ENCODE measurements at places on chromosomes 2 and 18.

DNA sequence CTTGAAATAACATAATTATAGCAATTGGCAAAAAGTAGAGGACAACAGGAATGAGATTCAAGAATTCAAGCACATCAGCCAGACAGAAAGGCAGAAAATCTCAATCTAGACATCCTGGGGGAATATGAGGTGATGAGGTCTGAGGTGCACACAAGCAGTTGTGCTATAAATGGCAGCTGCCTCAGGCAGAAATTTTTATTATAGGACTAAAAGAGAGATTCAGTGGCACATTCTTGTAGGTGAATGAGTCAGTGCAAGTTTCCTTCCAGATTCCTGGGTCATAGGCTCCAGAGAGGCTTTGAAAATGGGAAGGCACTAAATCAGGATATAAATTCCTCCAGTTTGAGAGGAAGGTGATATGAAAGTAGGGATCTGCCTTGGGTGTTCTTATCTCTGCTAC lies 127.2 kb upstream of the THSD7B start:
- DNase-seq: no peak

DNA sequence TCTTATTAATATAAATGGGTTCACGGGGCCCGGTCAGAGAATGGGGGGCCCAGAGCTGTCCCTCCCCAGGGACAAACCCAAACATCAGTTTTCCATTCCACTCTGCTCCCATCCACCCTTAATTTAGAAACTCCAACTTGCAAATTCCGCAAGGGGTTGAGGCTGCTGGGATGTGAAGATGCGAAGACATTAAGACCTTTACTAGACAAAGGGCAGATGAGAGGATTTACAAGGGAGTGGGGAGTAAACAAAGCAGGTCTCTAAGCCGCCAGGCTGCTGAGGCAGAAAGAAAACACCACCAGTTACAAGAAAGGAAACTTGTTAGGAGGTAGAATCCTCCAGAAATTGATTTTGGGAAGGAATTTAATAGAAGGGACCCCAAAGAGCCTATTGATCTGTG lies 33.1 kb downstream of the MARCO start:
- no peak for DNase-seq

DNA sequence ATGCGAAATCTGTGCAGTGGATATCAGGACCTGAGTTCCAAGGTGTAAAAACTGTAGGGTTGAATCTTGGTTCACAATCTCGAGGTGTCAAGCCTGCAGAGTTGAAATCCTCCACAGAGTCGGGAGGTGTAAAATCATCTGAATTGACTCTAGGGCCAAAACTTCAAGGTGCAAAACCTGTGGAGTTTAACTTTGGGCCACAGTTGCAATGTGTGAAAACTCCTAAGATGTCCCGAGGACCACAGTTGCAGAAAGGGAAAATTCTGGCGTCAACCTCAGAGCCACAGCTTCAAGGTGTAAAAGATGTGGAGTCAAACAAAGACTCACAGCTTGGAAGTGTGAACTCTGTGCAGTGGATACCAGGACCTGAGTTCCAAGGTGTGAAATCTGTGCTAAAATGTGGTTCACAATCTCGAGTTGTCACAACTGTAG lies 9.8 kb upstream of the ZNF512 start:
- DNase-seq: no peak

DNA sequence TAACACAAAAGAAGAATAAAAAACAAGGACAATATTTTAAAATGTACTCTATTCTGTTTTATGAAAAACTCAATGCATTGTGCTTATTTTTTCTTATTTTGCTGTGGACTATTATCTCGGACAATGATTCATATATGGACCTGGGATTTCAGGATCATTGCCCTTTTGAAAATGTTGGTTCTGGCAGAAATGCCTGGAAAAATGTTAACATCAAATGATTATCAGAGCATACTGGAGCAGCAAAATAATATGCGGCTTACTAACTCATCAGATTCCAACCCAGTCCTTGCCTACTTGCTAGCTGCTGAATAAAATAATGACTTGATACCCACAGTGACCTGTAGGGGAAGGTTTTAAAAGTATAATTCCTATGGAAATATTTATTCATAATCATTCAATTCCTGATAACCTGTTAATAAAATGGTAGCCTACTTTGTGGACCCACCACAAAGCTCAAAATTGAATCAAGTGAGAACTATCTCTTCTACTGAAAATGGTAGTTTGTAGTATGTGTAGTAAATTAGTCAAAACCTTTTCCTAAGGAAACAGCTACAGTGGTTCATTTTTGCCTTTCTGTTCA lies 117.4 kb downstream of the NEB start:
- no peak for DNase-seq

GRCh38 chr2:238406221-238406997 lies 20.3 kb upstream of the ASB1 start:
- DNase-seq: no peak

DNA sequence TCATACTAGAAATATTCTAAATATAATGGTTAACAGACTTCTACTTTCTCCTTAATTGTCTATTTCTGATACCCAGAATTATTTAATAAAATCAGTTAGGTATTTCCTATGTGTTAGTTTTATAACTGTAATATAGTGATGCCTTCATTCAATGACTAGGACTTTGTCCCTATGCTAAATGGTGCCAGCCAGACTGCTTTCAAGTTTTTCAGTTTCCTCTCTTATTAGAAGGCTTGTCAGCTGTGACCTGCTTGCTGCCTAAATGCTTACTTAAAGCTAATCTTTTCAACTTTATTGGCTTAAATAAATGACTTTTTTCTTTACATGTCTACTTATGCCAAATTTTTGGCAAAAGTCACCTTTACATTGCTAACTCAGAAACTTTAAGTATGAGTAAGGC lies 30.7 kb downstream of the BAZ2B start:
- DNase-seq: no peak

GRCh38 chr2:199744724-199745123 lies 106.3 kb downstream of the FTCDNL1 start:
- no peak for DNase-seq

DNA sequence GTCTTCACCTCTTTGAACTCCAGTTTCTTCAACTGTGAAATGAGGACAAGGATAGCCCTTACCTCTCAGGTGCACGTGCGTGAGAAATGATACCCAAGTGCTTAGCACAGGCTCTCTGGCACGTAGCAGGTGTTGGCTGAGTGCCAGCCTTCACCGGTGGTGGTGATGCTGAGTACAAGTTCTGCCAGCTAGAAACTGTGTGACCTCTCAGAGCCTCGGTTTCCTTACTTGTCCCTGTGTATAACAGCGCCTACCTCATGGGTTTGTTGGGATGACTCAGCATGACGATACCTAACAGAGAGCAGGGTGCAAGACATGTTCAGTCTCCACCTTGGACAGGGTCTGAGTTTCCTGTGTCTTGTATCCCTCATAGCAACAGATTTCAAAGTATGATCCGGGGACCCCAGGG lies 205.1 kb downstream of the TNS1 start:
- no peak for DNase-seq

DNA sequence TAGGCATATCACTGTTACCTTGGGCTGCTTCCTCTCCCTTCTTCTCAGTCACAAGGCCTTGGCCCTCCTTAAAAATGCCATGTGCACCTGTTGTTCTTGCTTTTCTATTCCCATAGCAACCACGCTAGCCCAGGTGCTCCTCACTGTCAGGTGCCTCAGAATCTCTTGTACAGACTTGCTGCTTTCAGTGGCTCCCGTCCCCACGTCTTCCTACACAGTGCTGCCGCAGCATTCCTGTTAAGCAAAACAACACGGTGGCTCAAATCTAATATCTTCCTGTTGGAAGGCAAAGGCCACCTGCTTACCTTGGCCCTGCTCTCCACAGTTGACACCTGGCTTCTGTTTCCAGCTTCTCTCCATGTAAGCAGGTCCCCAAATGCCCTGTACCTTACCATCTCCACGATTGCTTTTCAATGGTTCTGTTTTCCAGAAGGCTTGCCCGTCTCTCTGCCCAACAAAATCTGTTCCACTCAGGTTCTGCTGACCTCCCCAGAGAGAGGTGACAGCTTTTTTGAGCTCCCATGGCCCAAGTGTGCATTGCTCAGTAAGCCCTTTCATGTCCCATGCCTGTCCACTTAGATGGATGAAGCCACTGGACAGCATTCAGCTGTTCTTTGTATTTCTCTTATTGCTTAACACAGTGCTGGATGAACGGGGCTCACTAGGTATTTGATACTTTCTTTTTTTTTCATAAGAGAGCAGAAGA lies 240.4 kb downstream of the PRKCE start:
- no peak for DNase-seq

DNA sequence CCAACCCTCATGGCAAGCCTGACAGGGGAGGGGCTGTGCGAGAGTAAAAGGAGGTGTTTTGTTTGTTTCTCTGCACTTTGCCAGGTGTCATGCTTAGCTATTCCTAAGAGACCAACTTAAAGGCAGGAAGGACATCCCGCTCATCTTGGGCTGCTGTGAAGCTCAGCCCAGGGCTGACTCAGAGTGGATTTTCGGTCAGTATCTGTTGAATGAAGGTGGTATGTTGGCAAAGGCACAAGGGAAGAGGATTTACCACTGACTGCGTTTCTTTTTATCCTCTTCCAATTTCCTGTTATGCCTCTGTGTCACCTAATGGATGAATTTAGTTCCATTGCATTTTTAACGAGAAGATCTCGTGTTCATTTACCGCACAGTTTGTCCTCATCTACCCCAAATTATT lies 18.9 kb downstream of the TRPM8 start:
- DNase-seq: no peak

GRCh38 chr2:187617120-187617519 lies 62.9 kb upstream of the TFPI start:
- DNase-seq: no peak

- DNase-seq: no peak
These were observed 73.0 kb upstream of the RGPD5 start for GRCh38 chr2:109721135-109721534.

DNA sequence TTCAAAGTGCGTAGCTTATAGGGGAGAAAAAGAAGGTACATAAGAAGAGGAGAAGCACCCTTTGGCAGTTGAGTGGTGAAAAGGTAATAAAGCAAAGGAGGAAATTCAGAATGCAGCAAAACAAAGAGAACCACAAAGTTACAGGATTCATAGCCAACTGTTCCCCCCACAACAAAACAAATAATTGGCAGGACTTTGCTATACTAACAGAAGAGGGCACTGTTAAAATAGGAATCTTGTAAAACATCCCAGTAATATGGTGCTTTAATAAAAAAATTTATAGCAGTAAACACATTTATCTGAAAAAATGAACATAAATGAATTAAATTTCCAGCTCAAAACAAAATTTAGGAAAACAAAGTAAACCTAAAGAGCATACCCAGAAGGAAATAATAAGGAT lies 42.3 kb downstream of the R3HDM1 start:
- DNase-seq: no peak

DNA sequence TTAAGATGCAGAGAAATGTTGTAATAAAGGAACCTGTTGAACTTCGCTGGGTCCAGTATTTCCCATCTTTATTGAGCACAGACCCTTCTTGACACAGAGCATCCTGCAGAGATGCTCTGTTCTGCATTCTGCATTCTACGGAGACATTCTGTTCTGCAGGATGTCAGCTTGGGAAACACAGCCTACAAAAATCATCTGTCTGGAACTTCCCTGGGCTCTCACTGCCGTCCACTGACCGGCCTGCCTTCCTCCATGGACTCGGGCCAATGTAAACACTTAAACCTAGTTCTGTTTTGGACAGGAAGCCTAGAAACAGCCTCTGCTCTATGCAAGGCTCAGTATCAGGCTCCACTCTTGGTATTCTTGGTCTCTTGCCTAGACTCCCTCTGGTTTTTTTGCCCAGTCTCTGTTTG lies 90.0 kb upstream of the PPP1CB start:
- no peak for DNase-seq

GRCh38 chr2:232974396-232974795 lies 38.7 kb downstream of the NGEF start:
- no peak for DNase-seq

DNA sequence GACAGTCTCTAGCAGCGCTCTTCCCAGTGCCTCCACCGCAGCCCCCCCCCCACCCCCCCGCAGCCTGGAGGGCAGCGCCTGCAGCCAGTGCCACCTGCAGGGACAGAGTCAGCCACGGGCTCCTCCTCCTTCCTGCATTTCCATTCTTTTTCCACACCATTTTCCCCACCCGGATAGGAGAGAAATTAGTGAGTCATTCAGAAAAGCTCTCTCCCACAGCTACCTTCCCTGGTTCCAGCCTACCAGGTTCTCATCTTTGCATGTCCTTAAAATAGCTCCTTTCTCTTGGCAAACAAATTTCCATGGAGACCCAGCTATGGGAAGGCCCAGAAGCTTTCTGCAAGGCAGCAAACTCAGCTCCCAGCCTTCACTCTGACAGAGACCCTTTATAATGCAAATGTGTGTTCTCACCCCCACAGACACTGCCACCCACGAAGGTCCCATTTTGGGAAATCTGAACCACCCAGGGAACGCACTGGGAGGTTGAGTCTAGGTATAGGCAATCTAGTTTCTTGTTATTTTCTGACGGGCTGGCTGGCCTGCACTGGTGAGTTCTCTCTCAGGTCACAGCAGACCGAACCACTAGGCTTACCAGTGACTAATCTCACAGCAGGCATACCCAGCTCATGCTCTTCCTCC lies 41.8 kb upstream of the ATG16L1 start:
- peak; percentile 87 for DNase-seq

DNA sequence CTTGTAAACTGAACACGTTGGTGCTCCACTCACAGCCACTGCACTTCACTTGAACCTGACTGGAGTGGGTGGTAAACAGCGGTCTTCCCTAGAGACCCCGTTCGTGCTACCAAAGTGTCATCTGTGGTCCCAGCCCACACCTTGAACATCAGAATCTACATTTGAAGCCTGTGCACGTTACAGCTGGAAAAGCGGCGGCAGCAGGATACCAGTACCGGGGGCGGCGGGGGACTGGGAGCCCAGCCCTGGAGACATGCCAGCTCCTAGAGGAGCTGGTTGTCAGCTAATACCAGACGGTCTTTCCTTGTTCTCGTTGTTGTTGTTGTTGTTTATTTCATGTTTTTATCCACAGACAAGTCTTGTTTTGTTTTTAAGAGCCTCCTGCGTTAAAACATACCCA lies 156.7 kb downstream of the WDSUB1 start:
- DNase-seq: no peak
